Lung microvascular endothelial cell (primary cell): ENCODE measurements at places on chromosomes 4 and X.
A peak's percentile ranks its signal among the peaks of the same experiment; 100 is the strongest.

- DNase-seq, result peak; percentile 39
Observed at GRCh38 chr4:157072002-157072401, 3.9 kb upstream of the GLRB start.

- DNase-seq, result no peak
Observed at GRCh38 chrX:650324-650723, 19.7 kb downstream of the SHOX start.

DNA sequence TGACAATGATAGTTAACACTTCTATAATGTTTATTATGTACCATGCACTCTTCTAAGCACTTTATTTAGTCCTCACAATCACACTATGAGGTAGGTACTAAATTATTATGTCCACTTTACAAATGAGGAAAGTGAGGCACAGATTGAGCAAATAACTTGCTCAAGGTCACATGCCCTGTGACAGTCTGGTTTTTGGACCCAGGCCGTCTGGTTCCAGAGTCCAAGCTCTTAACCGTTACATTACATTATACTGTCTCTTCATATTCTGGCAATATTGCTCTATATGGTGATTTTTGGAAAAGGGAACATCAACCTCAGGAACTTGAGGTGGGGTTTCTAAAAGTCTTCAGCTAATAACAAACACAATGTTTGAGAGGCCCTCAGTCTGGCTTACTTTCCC, 12.8 kb downstream of the SYTL4 start:
- no peak for DNase-seq

DNA sequence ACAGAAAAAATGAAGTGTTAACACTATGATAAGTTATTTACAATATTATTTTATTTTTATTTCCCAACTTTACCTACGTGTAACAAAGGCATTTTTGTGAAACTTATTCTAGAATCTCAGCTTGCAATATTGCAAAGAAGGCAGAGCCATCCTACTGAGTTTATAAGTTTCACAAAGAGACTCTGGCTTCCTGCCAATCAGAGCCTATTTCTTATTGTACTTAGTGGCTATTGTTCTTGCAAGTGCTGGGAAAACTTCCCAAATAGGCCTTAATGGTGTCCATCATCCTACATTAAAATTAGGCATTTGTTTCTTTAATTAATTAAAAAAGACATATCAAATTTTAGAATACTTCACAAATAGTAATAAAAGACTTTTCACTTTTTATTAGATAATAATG, 233.2 kb downstream of the EPHA5 start:
- DNase-seq, result peak; percentile 85

GRCh38 chr4:139633661-139634060, 32.0 kb upstream of the MGST2 start:
- DNase-seq, result peak; percentile 76

DNA sequence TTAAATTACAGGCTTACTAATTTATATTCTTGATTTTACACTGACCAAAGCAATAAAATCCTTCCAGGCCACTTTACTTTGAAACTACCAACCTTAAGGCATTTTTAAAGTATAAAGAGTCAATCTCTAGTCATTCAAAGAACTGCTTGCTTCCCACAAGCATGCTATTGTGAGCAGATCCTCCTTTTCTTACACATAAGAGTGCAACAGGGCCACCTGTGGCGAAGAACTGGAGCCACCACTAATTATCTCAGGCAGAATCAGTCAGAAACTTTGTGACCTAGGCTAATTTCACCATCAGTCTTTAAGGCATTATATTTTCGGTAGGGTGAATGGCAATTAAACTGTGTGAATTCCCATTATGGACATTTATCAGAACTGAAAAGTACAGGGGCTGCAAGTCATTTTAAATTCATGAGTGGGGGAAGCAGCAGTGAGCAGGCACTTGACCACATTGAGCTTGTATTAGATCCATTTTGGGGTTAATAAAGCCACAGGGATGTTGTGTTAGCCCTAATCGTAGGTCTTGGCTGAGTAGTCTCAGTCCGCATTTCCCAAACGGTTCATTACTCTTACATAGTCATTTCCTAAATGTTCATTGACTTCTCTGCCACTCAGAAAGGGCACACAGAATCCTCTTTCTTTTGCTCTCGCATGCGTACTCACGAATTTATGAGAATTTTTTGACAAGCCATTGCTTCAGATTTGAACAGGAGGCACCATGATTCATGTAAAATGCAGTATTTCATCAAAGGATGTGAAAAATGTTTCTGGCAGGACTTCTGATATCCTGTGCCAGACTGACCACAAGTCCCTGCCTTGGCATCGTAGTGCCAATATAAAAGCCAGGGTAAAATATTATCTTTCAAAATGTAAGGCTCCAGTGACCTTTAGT, 39.8 kb downstream of the NPY2R start:
- no peak for DNase-seq

DNA sequence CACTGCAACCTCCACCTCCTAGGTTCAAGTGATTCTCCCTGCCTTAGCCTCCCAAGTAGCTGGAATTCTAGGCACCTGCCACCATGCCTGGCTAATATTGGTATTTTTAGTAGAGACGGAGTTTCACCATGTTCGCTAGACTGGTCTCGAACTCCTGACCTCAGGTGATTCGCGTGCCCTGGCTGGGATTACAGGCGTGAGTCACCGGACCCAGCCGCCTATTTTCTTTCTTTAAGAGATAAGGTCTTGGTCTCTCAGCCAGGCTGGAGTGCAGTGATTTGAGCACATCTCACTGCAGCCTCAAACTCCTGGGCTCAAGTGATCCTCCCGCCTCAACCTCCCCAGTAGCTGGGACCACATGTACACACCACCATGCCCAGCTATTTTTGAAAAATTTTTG, 166.5 kb downstream of the DHRSX start:
- DNase-seq, result no peak

GRCh38 chr4:5037553-5038551, 13.4 kb upstream of the STK32B start:
- peak; percentile 80 for DNase-seq

DNA sequence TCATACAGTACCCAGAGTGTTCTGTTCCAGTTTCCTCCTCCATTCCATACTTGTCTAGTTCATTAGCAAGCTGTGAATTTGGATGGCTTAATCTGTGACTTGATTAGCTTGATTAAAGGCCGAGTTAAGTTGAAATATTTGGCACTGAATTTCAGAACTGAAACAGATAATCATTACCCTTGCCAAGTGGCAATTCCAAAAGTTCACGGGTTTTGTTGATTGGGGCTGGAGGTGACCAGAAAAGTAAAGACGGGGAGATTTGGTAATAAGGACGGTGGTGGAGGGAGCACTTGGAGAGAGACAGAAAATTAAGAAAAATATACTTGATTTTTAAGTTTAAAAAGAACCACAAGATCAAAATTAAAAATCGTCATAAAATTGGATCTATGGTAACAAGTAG, 21.9 kb upstream of the KLHL2 start:
- DNase-seq, result no peak

GRCh38 chr4:29336861-29337260, 1383.3 kb upstream of the PCDH7 start:
- no peak for DNase-seq

DNA sequence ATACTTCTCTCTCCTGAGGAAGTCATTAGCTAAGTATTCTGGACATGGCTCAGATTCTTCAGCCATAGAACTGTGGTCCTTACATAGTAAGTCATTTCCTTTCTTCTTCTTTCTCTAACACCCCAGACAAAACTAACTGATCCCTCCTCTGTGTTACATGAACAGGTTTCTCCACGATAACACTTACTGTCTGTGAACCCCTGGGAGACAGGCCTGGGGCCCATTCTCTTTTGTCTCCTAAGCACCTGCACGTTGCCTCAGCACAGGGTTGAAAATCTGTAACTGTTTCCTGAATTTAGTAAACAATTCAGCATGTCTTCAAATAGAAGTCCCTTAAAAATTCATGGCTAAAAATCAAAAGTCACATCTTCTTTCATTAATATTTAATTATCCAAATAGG, 24.7 kb downstream of the APBB2 start:
- DNase-seq, result no peak

DNA sequence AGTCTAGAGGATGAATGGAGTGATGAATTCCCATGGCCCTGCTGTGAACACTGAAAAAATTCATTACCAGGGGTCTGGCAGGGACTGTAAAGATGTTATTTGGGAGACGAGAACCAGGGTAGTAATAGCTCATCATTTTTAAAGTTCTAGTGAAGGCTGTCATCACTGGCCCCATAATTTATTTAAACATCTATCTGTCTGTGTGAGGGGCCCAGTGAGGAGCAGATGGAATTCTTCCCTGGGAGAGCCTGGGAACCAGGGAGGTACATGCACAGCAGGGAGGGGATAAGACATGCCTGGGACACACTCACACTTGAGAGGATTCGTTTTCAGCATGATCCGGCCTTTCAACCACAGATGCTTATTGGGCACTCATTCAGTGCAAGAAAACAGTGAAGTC, 162.0 kb downstream of the PDGFRA start:
- DNase-seq, result no peak

- DNase-seq, result peak; percentile 92
Observed at GRCh38 chrX:10190367-10190766, 33.6 kb downstream of the CLCN4 start.

- DNase-seq, result no peak
Observed at GRCh38 chrX:19986531-19986930, 4.3 kb downstream of the BCLAF3 start.

GRCh38 chrX:65601530-65602220, 65.8 kb upstream of the MSN start:
- peak; percentile 97 for DNase-seq

DNA sequence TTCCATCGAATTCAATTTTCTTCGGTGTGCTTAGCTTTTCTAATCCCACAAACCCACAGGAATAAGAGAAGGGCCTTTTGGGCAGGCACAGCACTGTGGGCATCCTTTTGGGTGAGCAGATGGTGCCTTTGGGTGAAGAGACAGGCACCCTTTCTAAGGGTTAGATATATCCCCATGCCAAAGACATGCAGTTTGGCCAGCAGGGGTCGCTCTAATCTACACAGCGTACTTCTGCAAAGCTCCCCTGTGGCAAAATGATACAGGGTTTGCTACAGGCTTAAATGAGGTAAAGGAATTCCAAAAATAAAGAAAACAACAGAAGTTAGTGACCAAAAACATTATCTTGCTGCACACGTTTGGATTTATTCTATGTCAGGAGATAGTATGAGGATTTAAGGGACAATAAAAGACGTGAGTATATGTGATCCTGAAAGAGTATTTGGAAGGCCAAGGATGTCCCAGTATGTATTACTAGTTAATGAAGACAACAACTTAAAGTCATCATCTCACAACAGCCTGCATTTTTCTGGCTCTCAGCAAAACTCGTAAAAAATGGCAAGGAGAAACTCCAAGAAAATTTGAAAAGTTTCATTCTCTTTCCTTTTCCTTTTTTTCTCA, 49.5 kb downstream of the PHEX start:
- DNase-seq, result peak; percentile 70

DNA sequence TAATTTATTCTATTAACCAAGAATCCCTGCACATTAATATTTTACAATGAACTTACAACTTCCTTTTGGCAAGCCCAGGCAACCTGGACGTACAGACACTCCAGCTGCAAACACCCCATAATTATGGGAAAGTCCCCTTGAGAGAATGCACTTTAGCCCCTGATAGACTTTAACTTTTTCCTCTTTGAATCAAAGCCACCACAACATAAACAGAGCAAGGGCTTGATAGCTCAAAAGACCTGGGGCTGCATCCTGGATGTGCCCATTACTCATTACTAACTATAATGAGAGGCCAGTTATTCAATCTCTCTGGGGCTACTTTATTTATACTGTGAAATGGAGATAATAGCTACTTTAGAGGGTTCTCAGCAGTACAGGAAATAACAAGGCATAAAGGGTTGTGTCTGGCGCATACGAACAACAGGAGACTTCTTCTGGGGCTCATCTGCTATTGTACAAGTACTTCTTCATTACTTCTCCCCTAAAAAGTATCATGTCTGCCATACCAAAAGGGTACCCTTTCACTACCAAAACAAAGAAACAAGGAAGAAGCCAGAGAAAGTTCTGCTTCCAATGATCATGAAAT, 54.9 kb downstream of the CASK start:
- DNase-seq, result peak; percentile 55

DNA sequence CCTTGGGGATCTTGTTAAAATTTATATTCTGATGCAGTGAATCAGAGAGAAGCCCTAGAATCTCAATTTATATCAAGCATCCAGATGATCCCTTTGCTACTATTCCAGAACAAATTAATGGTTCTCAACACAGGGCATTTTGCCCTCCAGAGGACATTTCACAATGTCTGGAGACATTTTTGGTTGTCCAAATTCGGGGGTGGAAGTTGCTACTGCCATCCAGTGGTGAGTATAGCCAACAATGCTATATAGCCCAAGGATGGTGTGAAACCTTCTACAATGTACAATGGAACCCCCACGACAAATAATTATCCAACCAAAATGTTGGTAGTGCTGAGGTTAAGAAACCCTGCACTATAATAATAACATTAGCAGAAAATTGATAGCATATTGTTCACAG, 2440.0 kb downstream of the PCDH7 start:
- no peak for DNase-seq

GRCh38 chr4:48262926-48263325, 6.7 kb downstream of the TEC start:
- no peak for DNase-seq

- DNase-seq, result no peak
Observed at GRCh38 chr4:24209906-24210305, 320.1 kb upstream of the PPARGC1A start.

DNA sequence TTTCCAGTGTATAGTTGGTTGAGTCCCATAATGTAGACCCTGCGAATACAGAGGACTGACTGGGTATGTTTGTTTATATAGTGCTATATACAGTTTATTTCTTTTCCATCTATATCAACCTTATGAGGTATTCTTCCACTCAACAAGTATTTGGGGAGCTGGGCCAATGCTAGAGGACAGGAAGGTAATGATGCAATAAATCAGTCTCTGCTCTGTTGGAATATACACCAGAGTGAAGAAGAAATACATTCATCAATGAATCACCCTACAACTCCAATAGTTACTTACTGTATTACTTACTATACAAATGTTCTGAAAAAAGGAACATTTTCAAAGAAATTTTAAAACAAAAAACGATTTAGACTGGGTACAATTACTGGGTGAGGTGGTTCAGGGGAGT, 2.1 kb upstream of the ARSJ start:
- no peak for DNase-seq

- peak; percentile 70 for DNase-seq
Observed at GRCh38 chr4:11589676-11590075, 161.0 kb upstream of the HS3ST1 start.

- DNase-seq, result peak; percentile 82
Observed at GRCh38 chrX:12955882-12956703, 18.8 kb upstream of the TMSB4X start.
